ENCODE measurements at places on chromosomes 13 and 19. TPM values are rescaled to one million over a fixed set of nuclear protein-coding genes. Genes with fewer than 3 reads are reported as not detected.

Gene PRODH2
- not detected for total RNA-seq

Gene KLK6
- total RNA-seq, result 0.74 TPM

Gene ZNF507
- total RNA-seq, result 5.4 TPM

Gene F10
- 0.10 TPM for total RNA-seq

Gene C5AR2
- 0.39 TPM for total RNA-seq

Gene CGB8
- 21.3 TPM for total RNA-seq

GRCh38 chr19:55451965-55452748 is 9.1 kb upstream of the SHISA7 start:
- no peak for DNase-seq

DNA sequence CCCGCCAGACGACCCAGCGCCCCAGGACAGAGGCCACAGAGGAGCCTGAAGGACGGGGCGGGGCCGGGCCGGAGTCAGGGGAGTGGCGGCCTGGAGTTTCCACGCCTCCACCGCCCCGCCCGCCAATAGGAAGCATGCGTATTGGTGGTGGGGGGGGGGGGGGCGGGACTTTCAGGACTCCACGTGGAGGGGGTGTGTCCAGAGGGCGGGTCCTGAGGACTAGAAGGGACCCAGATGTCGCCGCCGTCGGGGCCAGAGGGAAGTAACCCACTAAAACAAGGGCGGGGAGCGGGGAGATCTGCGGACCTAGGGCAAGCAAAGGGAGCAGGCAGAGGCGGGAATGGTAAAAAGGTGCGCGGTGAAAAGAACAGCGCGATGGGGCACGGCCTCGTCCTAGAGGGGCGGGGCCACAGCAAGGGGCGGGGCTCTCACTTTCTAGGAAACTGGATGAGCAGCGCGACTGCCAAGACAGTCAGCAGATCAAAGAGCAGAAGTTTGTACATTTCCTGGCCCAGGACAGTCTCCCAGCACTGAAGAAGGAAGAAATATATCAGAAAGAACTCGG is 2.8 kb upstream of the LENG1 start:
- no peak for DNase-seq

- DNase-seq, result no peak
Observed at GRCh38 chr13:39941911-39942551, 286.6 kb downstream of the COG6 start.

DNA sequence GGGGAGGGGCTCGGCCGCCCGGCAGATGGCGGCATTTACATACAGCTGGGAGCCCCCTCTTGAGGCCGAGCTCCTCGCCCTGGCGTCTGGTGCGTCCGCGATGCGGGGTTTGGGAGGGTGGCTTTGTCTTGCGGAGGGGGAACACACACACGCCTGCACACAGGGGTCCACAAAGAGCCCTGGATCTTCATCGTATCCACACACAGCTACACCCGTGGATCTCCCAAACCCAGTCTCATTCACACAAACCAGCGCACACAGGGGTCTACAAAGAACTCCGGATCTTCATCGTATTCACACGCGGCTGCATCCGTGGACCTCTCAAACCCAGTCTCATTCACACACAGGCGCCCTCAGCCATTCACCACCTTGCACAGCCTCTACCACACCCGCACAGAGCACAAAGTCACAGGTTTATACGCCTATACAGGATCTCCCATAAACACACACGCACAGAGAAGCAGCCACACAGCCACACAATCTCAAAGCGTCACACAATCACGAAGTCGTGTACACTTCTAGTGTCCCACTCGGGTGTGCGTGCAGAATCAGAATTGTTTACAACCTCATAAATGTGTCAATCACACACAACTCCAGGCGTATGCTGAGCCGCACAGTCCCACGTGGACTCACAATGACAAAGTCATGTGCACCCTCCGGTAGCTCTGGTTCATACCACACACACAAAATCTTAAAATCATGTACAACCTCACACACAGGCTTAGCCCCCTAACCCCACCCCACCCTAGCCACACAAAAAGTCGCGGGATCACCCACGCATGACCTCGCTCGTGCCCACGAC is 550 bp upstream of the DLL3 start:
- DNase-seq, result peak; percentile 46

- DNase-seq, result no peak
Observed at GRCh38 chr13:76029706-76030105, 393.6 kb downstream of the LMO7 start.

GRCh38 chr13:49308097-49308875 is 60.6 kb downstream of the CDADC1 start:
- no peak for DNase-seq

DNA sequence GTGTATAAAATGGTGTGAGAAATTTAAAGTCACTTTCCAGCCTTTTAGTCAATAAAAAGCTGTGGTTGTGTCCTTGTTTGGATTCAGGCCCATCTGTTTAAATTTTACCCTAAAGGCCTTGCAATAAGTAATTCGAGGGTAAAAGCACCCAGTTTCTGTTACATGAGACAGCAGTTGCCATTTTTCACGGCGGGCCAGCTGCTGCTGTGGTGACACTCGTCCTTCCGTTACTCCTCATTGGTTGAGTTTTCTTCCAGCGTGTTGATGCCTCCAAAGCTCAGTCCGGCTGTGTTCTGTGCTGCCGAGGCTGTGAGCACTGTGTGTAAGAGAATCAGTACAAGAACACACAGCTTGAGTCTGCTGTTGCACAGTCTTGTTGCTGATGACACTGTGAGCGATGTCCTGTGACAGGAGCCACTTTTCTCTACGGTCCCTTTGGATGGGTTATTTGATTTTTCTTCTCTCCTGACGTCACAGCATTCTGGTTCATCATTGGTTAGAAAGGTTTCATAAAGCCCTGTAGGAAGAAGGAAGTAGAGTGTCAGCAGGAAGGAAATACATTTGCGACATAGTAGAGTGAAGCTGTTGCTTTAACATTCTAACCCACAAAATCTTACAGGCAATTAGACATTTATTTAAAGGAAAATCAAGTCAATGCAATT is 602.5 kb upstream of the ARGLU1 start:
- peak; percentile 3 for DNase-seq

GRCh38 chr19:6577476-6578125 is 13.3 kb downstream of the CD70 start:
- DNase-seq, result no peak

- no peak for DNase-seq
Observed at GRCh38 chr19:32811151-32811550, 58.4 kb downstream of the SLC7A9 start.

Data from M059J (cell line).